ENCODE measurements at places on chromosomes 2 and 18.

- DNase-seq, result no peak
Observed at GRCh38 chr2:15359716-15360531, 201.2 kb downstream of the NBAS start.

DNA sequence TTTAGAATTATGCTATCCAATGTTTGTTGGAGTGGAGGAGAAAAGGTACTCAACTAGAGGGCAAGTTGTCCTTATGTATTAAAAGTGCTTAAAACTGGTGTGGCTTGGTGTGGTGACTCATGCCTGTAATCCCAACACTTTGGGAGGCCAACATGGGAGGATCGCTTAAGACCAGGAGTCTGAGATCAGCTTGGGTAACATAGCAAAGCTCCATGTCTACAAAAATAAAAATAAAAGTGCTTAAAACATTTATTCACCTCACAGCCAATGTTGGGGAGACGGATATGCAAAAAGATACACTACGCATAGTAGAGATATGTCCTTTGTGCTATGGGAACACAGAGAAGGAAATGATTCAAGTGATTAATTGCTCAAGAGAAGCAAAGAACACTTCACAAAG, 19.3 kb upstream of the TNFAIP6 start:
- DNase-seq, result no peak

- DNase-seq, result no peak
Observed at GRCh38 chr2:114068438-114068837, 178.5 kb downstream of the ACTR3 start.

DNA sequence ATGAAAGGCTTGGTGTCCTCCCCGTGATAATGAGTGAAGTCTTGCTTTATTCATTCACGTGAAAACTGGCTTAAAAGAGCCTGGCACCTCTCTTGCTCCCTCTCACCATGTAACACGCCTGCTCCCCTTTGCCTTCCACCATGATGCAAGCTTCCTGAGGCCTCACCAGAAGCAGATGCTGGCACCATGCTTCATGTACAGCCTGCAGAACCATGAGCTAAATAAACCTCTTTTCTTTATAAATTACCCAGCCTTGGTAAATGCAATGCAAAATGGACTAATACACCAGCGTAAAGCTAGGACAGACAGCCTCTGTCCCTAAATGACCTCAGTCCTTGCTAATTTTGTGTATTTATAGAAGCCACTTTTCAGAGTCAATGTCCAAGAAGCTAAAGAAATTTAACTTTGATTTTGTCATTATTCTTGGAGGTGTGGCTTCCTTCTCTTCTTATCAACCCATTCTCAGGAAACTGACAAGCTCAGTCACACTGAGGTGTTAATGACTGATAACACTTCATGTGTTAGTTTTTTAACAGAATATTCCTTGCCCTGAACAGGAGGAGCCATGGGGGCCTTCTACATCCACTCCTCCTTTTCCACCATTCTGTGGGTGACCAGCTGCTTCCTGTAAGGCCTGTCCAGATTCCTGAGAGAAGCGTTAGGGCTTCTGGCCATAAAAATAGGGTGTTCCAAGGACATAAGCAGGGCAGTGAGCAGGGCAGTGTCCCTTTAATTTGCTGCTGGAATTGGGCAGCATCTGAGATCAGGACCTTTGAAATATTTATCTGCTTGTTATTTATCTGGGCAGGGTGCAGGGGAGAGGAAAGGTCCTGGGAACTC, 38.0 kb upstream of the EPAS1 start:
- no peak for DNase-seq

DNA sequence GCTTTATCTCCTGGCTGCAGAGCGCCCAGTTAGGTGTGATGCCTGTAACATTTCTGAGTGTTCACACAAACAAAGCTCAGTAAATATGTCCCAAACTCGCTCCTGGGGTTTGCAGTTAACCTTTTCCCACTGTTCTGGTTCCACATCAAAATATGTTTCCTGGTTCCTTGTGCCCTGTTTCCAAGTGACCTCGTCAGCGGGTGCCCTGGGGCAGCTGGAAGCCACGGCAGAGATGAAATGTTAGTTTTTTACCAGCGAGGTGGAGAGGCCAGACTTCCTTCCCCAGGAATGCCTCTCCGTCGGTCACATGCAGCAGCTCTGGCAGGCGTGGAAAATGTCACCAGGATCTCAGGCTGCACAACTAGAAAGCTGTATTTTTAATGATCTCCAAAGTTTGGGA, 18.2 kb downstream of the NFATC1 start:
- no peak for DNase-seq

- no peak for DNase-seq
Observed at GRCh38 chr2:29751390-29751789, 170.0 kb downstream of the ALK start.

DNA sequence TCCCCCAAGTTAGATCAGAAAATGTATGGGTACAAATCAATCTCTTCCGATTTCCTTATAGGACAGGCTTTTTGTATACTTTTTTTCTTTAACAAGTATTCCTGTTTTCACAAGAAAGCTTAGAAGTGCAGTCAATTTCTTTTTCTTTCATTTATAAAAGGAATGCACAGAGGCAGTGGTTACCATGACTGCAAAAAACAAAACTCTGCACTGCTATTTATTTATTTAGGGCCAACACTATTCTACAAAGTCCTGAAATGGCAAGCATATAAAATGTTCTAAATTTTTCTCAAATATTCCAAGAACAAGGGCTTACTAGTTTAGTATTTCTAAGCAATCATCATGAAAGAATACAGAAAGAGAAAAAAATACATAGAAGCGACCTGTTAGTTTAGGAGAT, 22.2 kb downstream of the ATAD2B start:
- DNase-seq, result no peak

DNA sequence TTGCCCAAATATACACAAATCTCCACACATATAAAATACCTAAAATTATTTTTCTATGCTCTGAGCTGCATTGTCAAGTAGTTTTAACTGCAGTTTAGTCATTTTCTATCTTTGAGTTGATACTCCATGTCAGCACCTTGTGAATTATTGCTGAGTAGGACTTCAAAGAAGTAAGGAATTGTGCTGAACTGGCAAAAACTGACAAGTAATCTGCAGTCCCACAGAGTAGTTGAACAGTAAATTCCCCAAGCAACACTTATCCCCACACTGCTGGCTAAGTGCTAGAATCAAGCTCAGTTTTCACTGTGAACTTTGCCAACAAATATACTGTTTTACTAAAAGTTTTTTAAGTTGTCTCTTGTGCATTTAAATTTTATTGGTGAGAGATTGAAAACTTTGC, 141.8 kb upstream of the ST6GAL2 start:
- DNase-seq, result no peak

GRCh38 chr18:27449104-27449503, 264.0 kb upstream of the CHST9 start:
- DNase-seq, result no peak

GRCh38 chr2:80105015-80105640, 199.4 kb downstream of the LRRTM1 start:
- no peak for DNase-seq

DNA sequence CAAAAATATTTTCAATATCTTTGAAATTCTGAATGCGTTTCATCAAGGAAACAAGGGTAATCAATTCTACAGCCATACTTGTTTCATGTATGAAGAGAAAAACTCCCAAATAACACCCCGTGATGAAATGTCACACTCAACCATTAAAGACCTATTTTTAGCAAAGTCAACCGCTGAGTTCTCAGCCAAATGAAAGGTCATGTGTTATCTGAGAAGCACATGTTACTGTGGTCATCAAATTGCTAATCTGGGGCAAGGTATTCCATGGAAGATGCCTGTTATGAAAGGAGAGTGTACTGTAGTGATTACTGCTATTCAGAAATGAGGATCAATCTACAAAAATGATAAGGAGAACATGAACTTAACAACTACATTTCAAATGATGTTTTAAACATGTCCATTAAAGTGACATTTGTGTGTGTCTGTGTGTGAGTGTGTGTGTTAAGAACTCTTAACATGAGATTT, 126.7 kb downstream of the BCL2 start:
- no peak for DNase-seq
